Mammary epithelial cell (primary cell): ENCODE measurements at places on chromosomes 1 and 21.
A peak's percentile ranks its signal among the peaks of the same experiment; 100 is the strongest.

GRCh38 chr1:232937741-232938375, 12.6 kb upstream of the NTPCR start:
- no peak for DNase-seq

DNA sequence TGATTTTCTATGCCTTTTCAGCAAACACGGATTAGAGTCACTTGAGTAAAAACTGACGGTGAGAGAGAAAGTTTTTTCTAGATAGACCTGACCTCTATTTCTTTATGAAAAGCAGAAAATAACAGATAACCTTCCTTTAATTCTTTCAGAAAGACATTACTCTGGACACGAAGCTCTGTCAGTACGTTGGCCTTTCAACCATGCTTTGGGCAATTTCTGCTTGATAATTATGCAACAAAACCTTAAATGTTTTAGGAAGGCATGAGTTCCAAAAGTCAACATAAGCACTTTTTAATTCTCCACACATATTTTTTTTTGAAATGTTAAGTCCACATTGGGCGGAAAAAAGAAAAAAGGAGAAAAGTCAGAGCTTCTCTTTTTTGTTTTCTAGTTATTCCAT, 137.8 kb downstream of the AKT3 start:
- no peak for DNase-seq

GRCh38 chr1:181911715-181912114, 149.8 kb downstream of the ZNF648 start:
- no peak for DNase-seq

DNA sequence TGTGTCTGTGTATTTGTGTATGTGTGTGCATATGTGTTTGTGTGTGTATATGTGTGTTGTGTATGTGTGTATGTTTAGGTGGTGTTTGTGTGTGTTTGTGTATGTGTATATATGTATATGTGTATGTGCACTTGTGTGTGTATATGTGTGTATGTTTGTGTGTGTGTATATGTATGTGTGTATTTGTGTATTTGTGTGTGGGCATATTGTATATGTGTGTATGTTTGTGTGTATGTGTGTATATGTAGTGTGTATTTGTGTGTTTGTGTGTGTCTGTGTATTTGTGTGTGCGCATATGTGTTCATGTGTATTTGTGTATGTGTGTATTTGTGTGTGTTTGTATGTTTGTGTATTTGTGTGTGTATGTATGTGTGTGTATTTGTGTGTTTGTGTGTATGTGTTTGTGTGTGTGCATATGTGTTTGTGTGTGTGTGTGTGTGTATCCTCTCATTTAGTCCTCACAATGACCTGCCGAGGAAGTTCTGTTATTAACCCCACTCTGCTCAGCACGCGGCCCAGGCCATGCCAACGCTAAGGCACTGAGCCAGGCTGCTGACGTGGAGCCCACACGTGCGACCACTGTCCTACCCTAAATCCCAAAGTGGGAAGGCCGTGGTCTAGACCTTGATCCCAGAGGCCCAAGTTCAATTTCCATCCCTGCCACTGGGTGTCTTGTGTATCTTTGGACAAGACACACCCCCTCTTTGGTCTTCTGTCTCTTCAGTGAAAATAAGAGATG, 43.2 kb upstream of the TMEM51 start:
- no peak for DNase-seq

DNA sequence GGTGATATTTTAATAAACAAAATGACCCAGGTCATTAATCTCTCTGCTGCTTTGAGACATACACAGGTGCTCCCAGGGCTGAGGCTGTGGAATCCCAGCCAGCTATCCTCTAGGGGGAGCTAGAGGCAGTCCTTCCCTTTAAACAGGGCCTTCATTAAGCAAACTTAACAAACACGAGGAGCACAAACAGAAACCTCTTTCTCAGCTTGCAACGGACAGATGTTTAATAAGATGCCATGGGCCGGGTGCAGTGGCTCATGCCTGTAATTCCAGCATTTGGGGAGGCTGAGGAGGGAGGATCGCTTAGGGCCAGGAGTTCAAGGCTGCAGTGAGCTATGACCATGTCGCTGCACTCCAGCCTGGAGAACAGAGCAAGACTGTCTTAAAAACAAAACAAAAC, 106.7 kb downstream of the HIVEP3 start:
- peak; percentile 59 for DNase-seq

- DNase-seq, result peak; percentile 51
These were observed 18.4 kb upstream of the UQCRHL start for GRCh38 chr1:15825800-15826199.
